ENCODE measurements at places on chromosomes 6 and 20. TPM values are rescaled to one million over a fixed set of nuclear protein-coding genes. Genes with fewer than 3 reads are reported as not detected.

Gene LY6G5B
- total RNA-seq = 3.6 TPM

Gene EYS
- total RNA-seq = 0.02 TPM

Gene RALY
- 133 TPM for total RNA-seq

Gene SLC17A2
- not detected for total RNA-seq

Gene SCRT2
- not detected for total RNA-seq

Gene WFDC12
- not detected for total RNA-seq

Gene SYNDIG1
- total RNA-seq = 1.6 TPM

Gene MROH8
- total RNA-seq = 1.3 TPM

Gene OR2H2
- not detected for total RNA-seq

Gene TMEM74B
- 3.9 TPM for total RNA-seq

All from A549 treated with Hydrocortisone at 1 μM for 4 hours (cell line).